Activated naive CD4-positive, alpha-beta T cell treated with anti-CD3 and anti-CD28 coated beads for 36 hours (primary cell): ENCODE measurements at places on chromosomes 16 and 17. TPM values are rescaled to one million over a fixed set of nuclear protein-coding genes. Genes with fewer than 3 reads are reported as not detected.

DNA sequence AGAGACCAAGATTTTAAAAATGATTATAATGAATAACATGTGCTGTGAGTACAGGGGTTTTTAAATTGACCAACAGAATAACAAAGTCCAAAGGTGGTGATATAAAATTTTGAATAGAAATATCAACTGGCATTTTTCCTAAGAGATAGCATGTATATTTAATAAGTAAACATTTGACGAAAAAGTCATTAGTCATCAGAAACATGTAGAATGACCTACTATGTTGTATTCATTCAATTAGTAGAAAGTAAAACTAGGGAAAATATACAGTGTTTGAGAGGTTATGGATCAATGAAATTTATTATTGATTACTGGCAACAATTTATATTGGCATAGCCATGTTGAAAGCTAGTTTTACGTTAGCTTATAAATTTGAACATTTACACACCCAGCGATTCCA lies 30.6 kb upstream of the CNTNAP4 start:
- no peak for DNase-seq

GRCh38 chr16:11140867-11141266 lies 115.1 kb downstream of the SOCS1 start:
- DNase-seq = no peak

Gene KIF18B
- 55.4 TPM for total RNA-seq

- peak; percentile 78 for DNase-seq
Observed at GRCh38 chr17:50361561-50362480, 11.2 kb downstream of the MRPL27 start.

DNA sequence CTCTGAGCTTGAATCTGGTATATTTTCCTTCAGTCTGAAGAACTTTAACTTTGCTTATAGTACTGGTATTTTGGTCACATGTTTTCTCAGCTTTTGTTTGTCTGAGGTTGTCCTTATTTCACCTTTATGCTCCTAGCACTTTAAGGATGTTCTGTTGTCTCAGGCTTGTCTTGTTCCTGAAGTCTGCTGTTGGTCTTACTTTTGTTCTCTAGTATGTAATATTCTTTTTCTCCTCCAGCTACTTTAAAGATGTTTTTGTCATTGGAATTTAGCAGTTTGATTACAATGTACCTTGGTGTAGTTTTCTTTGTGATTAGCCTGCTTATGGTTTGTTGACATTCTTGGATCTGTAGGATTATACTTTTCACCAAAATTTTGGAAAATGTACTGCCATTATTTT lies 23.6 kb downstream of the RPTOR start:
- DNase-seq = no peak

- no peak for DNase-seq
Observed at GRCh38 chr16:29719063-29719462, 26.7 kb downstream of the C16orf54 start.

Gene ETV4
- 1.4 TPM for total RNA-seq

Gene TMUB2
- total RNA-seq = 21.2 TPM

Gene SDR42E2
- not detected for total RNA-seq

DNA sequence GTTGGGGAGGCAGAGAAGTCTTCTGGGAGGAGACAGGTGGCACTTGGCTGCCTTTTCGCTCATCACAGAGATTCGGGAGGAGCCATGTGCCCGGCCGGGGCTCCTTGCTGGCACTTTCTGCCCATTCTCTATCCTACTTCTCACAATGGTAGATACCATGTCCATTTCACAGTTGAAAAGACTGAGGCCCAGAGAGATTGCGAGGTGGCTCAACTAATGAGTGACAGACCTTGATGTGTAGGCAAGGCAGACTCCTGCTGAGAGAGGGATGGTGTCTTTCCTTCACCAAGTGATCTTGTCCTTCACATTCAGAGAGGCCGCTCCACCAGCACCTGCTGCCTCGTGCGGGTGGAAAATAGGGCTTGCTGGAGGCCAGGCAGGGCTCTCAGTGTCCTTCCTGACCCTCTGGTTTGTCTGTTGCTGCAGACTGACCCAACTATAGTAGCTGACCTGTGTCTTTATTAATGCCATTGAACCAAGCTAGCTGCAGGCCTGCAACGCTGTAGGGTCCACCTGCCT lies 42.1 kb downstream of the MPRIP start:
- no peak for DNase-seq

Gene CHST6
- total RNA-seq = not detected

Gene C1QL1
- 0.40 TPM for total RNA-seq

Gene RUNDC1
- 5.9 TPM for total RNA-seq

DNA sequence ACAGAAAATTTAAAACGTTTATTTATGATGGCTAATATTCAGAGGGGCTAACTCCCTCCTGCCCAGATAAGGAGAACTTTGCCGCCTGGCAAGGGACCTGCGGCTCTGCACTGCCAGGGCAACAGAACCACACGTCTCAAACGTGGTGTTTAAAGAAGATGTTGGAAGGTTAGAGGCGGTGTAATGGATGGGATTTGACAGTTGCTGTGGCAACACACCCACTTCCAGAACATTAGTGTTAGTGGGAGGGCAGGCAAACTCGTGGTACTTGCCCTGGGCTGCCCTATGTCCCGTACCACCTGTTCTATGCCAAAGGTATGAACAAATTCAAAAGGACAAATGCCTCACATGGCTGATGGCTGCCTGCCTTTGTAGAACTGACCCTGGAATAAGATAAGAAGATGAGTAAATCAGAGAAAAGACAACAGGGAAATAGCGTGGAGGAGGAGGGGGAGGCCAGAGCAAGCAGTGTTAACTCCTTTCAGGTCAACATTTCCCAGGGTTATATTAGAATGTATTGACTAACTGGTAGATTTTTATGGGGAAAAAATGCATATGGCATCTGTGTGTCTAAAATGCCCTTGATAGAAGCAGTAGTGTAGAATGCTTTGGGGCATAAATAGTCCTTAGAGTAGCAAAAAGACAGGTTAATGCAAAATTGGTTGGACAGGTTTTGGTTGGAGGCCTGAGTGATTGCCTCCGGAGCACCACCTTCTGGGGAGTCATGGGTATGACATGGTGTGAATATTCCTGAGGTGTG lies 30.8 kb downstream of the HLF start:
- DNase-seq = peak; percentile 72

DNA sequence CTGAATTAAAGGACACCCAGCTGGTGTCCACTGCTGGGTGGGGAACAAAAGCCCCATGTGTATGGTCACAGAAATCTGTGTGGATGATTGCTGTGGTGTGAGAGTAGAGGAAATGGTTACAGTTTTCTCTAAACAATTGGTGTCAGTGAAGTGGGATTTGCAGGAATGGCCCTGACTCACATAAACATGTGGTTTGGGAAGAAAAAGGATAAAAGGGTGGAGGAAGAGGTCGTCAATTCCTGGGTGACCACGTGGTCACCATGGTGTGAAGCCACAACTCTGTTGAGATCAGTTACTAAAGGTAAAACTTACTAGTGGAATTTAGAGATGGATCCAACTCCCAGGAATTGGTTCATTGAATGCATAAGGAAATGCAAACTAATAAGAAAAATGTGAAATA lies 3.6 kb upstream of the TUBG2 start:
- no peak for DNase-seq

DNA sequence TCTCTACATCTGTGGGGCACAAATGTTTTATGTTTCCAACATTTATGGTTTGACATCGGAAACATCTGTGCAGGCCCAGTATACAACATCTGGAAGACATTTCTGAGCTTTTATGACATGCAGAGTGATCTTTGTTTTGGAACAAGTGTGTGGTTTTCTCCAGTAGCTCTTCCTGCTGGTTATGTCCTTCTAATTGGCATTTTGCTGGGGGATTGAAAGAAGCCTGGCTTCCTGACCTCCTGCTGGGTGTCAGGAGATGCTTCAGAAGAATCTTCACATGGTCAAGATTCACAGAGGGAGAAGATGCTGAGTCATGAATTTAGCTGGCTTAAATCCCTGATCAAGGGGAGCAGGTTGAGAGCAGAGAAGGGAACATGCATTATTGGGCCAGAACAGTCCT lies 279.5 kb upstream of the MYOCD start:
- DNase-seq = no peak

GRCh38 chr16:23539984-23540816 lies 16.9 kb downstream of the EARS2 start:
- no peak for DNase-seq

DNA sequence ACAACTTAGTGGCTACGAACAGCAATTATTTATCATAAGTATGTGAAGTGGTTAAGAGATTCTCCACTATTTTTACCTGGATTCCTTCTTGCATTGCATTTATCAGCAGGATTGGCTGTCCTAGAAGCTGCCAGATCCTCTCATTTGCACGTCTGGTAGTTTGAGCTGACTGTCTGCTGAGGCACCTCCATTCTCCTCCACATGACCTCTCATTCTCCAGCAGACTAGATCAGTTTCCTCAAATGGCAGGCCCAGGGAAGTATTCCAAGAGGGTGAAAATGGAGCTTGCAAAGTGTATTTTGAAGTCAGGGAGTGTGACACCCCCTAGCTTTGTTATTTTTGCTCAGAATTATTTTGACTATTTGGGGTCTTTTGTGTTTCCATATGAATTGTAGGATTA lies 870.1 kb downstream of the CDH11 start:
- DNase-seq = no peak

Gene PIK3R5
- total RNA-seq = 15.9 TPM

DNA sequence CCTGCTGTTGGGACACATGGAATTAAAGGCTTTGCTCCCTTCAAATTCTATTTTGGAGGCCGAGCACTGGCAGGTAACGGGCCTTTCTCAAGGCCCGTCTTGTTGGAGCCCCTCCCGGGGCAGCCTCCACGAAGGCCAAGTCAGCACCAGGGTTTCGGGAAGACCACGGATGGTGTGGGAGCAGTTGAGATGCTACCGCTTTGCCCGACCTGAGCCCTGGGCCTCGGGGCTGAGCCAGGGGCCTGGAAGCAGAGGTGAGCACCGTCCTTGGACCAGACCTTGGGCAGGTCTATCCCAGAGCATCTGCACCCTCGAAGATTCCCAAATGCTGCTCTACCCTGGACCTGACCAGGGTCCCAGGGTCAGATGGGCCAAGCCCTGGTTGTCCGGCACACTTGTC lies 23.0 kb downstream of the C17orf100 start:
- DNase-seq = no peak

GRCh38 chr17:49676276-49676868 lies 1.5 kb downstream of the SPOP start:
- peak; percentile 25 for DNase-seq

DNA sequence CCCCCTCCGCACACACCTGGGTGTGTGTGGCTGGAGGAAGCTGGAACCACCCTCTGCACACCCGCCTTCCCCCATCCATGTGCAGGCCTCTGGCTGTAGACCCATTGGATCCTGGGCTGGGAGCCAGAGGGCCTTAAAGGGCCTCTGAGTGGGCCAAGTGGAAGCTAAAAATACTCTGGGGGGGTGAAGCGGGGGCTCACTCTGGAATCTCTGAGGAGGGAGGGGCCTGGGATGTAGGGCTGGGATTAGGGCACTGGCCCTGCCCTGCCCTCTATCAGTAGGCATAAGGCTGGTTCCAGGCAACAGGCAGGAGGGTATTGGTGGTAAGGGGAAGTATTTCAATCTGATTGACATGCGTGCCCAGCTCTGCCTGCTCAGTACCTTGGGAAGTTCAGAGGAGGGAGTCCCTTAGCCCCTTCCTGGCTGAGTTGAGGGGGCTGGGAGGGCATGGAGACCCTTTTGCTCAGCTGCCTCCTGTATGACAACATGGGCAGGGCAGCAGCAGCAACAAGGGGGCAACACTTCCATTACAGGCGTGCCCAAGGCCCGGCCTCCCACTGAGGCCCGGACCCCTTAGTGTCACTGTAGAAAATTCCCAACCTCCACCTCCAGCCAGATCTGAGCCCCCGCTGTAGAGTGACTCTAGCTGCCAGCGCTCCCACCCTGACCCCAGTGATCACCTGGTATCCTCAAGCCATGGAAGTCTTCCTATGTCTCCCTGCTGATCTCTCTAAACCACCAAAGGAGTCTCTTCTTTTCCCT lies 5.2 kb downstream of the ITGA3 start:
- DNase-seq = no peak

GRCh38 chr17:10750210-10750609 lies 20.4 kb upstream of the TMEM220 start:
- DNase-seq = no peak

GRCh38 chr17:60745544-60745943 lies 67.9 kb downstream of the BCAS3 start:
- DNase-seq = no peak

Gene ZNF652
- total RNA-seq = 5.8 TPM

DNA sequence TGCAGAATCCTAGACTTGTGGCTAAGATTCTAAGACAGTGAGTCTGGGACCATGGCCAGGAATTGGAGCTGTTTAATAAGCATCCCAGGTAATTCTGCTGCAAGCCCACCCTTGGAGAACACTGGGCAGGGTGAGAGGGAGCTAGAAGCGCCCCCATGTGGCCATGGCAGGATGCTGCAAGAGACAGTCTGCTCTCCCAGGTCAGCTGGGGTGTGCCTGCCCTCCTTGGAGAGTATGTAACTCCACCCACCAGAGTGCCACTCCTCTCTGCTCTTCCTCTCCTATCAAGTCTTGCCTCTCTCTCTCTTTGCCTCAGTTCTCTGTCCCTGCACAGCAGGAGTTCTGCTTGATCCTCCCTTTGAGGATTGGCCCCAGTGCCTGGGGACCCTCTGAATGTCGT lies 14.9 kb downstream of the RCVRN start:
- peak; percentile 17 for DNase-seq

Gene CSNK1D
- total RNA-seq = 100 TPM

Gene HEATR9
- total RNA-seq = not detected

Gene NACA2
- total RNA-seq = not detected

DNA sequence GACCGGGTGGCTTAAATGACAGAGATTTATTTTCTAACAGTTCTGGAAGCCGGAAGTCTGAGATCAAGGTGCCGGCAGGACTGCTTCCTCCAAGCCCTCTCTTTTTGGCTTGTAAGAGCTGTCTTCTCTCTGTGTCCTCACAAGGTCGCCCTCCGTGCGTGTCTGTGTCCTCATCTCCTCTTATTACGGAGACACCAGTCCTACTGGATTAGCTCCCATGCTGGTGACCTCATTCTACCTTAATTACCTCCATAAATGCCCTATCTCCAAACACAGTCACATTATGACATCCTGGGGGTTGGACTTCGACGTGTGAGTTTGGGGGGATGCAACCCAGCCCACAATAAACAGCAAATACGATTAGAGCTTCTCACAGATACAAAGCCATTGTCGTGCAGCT lies 161.5 kb downstream of the FOXL1 start:
- DNase-seq = no peak

Gene RNU2-1
- 7,820 TPM for total RNA-seq

Gene KRT39
- total RNA-seq = not detected

DNA sequence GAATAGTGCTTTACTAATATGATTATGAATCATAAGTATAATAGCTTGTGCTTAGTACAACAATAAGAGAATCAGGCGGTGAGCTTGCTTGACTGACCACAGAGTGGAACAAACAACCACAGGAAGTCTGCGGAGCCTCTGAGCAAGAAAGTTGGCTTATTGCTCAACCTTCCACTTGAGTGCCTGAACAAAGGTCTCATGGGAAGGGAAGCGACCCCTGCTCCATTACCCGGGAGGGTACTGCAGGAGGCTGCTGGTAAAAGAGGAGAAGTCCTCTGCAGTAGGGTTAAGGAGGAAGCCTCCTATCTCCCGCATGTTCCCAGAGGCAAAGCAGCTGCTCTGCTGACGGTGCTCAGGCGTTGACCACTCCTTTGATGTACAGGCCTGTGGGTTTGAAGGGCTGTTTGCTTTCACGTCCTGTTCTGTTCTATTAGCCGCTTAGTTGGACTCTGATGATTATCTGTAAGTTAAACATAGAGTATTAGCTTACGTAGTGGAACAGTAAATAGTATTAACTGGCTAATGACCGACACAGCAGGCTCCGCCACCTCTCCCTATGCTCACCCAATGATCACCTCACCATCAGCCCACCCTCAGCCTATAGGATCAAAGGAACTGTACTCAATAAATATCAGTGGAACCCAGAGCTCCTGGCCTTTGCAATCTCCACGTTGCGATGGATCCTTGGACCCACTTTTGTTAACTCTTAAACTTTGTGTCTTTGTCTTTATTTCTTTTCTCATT lies 17.5 kb downstream of the ALOX15B start:
- peak; percentile 54 for DNase-seq
